GM04503 (cell line): ENCODE measurements at places on chromosomes 11 and 22.

- peak; percentile 21 for DNase-seq
Observed at GRCh38 chr11:26297189-26297975, 34.5 kb upstream of the ANO3 start.

DNA sequence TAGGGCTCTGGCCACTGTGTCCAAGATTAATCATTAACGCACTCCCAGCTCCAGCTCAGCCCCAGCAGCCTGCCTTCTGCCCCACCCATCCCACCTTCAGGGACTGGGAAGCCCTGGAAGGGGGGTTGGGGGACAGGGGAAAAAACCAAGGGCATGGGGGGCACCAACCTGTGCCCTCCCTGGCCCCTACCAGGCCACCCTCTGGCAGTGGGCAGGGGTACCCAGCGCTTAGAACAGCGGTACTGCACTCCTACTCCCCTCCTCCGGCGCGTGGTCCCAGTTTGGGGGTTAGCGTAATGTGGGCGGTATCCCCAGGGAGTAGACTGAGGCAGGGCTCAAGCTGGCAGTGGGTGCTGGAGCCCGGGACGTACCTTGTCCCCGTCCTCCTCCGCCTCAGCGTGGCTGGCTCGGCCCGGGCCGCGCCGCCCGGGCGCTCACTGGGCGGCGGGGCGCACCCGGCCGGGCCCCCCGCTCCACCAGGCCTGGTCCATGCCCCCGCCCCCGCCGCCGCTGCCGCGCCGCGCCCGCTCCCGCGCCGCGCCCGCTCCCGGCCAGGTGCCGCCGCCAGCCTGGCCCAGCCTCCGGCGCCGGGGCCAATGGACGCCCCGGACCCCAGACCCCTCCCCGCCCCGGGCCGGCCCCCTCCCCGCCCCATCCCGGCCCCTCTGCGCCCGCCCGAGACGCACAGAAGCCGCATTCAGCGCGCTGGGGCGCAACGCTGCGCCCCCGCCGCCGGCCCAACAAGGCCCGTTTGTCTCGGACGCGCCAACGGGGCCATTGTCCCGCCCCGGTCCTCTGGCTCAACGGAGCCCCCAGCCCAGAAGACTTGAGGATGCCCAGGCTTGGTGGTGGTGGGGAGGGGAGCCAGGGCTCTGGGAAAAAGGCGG is at the start of gene GAL3ST1:
Gene GAL3ST1 (minus strand): TSS at position 571 of the 887 bp plus-strand sequence. CDS start 17,273 bp downstream, outside the sequence.
- no peak for DNase-seq

- peak; percentile 24 for DNase-seq
Observed at GRCh38 chr11:126817096-126817495, 183.5 kb downstream of the KIRREL3 start.

GRCh38 chr22:46072110-46072881 is 78.0 kb upstream of the PPARA start:
- DNase-seq = no peak

DNA sequence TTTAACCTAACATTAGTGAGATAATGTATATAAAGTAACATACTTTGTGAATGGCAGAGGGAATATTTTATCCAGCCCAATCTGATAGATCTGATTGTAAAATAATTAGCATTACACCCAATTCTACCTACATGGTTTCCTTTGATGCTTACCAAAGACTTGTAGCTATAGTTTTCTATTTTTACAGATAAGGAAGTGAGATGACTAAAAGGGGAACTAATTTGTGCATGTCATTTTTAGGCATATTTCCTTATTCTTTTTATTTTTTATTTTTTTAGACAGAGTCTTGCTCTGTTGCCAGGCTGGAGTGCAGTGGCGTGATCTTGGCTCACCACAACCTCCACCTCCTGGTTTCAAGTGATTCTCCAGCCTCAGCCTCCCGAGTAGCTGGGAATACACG is 793.7 kb upstream of the LRRC4C start:
- DNase-seq = no peak

- DNase-seq = no peak
Observed at GRCh38 chr11:76880956-76881355, 20.2 kb downstream of the ACER3 start.

DNA sequence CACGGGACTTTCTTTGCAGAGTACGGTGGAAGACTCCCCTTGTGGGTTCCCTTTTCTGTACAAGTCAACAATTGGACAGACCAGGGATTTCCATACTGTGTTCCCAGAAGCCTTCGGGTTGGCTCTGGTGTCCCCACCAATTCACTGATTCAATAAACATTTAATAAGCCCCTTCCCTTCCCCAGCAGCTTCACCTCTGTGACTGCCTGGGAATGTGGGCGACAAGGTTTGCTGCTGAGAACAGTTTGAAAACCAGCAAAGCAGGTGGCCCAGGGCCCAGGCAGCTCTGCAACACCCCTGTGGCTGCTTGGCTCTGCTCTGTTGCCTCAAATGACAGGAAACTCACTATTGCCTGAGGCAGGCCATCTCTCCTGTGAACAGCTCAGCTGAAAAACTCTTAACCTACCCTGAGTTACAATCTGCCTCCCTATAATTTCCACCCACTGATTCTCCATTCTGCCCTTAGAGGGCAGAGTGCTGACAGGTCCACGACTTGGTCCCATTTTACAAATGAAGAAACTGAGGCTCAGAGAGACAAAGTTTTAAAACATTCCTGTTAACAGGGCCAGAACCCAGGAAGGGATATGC is 10.4 kb downstream of the ADORA2A start:
- DNase-seq = no peak

DNA sequence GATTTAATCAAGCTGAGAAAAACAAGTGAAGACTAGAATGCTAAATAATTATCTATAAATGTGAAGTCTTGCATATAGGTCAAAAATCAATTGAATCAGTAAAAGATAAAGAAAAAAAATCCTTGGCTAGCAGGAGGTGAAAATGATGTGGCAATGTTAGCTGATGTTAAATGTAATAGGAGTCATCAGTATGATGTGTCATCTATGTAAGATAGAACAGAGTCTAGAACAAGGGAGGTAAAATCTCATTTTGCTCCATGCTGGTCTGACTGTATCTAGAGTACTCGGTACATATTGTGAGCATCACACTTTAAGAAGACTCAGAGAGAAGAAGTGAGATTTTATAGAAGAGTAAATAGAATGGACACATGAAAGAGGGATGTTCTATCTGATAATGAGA is 721.2 kb downstream of the ETS1 start:
- no peak for DNase-seq

- DNase-seq = no peak
Observed at GRCh38 chr22:37126882-37127281, 17.4 kb upstream of the TMPRSS6 start.

DNA sequence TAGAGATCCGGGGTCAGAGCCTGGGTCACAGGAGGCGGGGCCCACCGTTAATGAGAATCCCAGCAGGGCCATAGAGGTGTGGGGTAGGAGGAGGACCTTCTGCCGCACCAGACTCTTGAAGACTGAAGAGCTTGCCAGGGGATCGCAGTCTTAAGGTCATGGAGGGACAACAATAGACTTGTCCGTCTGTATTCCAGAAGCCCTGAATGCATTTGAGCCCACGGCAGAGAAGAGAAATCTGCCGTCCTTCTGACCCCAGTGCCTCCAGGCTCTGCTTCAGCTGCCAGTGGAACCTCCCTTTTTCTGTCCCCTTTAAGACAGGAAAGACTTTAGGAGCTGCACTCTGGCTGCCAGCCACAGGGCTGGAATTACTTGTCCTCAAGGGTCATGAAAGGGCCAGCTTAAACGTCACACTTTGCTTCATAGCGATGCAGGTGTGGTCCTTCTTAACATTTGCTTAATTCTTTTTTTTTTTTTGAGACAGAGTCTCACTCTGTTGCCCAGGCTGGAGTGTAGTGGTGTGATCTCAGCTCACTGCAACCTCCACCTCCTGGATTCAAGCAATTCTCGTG is 15.5 kb upstream of the ST3GAL4 start:
- DNase-seq = no peak

GRCh38 chr11:57530215-57530595 is 349 bp downstream of the TIMM10 start:
- DNase-seq = no peak
